ENCODE measurements at places on chromosomes 3 and 15. TPM values are rescaled to one million over a fixed set of nuclear protein-coding genes. Genes with fewer than 3 reads are reported as not detected.
A peak's percentile ranks its signal among the peaks of the same experiment; 100 is the strongest.

KNG1 gene
- not detected for total RNA-seq

CFAP91 gene
- not detected for total RNA-seq

MYZAP gene
- total RNA-seq = 1.3 TPM

HRG gene
- total RNA-seq = not detected

GPR171 gene
- total RNA-seq = 251 TPM

CGNL1 gene
- not detected for total RNA-seq

ZPLD1 gene
- not detected for total RNA-seq

ACTL6A gene
- total RNA-seq = 92.2 TPM

NMNAT3 gene
- 3.3 TPM for total RNA-seq

HGD gene
- 2.6 TPM for total RNA-seq

MGA gene
- 69.9 TPM for total RNA-seq

SLC41A3 gene
- total RNA-seq = 29.6 TPM

- no peak overlapping the region for H3K4me3 ChIP-seq
- H3K27ac ChIP-seq = no peak overlapping the region
- H3K27me3 ChIP-seq = no peaks in the 10 kb centered on the region
- DNase-seq = no peak
These were observed 575.4 kb downstream of the NAALADL2 start for GRCh38 chr3:175434561-175434960.

DNA sequence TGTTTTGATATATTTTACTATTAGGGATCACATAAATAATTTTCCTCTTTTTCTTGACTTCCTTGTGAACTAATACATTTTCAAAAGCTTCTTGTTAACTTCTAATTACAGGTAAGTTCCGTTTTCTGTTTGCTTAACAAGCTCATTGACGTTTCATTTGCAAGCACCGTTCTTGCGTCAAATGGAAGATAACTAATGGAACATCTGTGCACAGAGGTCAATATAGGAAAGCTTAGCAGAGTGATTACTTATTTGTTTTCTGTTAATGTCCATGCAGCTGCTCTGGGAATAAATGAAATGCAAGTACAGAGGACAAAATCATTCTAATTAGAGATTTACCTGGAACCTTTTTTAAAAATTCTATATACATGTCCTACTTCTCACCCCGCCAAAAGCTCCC lies 115.5 kb upstream of the C2CD4B start:
- no peaks in the 10 kb centered on the region for H3K27me3 ChIP-seq
- DNase-seq = no peak
- H3K4me3 ChIP-seq = no peak overlapping the region
- H3K4me1 ChIP-seq = no peaks in the 10 kb centered on the region
- no peaks in the 10 kb centered on the region for H3K36me3 ChIP-seq

DNA sequence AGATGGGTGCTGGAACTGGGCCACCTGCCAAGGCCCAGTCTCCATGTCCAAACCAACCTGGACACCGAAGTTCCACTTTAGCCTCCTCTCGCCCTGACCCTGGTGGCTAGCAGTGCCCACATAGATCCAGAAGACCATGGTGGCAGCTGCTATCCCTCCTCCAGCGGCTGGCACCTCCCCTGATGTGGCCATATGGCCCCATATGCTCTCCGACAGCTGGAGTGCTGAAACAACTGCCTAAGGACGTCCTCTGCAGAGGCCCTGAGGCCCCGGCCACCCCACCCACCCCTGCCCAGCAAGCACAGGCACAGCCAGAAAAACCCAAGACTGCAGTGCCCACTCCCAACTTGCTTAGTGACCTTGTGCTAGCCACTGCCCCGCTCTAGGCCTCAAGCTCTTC lies 182.3 kb upstream of the LINGO1 start:
- no peak overlapping the region for H3K27ac ChIP-seq
- no peaks in the 10 kb centered on the region for H3K4me1 ChIP-seq
- no peak for DNase-seq
- H3K36me3 ChIP-seq = no peaks in the 10 kb centered on the region

DNA sequence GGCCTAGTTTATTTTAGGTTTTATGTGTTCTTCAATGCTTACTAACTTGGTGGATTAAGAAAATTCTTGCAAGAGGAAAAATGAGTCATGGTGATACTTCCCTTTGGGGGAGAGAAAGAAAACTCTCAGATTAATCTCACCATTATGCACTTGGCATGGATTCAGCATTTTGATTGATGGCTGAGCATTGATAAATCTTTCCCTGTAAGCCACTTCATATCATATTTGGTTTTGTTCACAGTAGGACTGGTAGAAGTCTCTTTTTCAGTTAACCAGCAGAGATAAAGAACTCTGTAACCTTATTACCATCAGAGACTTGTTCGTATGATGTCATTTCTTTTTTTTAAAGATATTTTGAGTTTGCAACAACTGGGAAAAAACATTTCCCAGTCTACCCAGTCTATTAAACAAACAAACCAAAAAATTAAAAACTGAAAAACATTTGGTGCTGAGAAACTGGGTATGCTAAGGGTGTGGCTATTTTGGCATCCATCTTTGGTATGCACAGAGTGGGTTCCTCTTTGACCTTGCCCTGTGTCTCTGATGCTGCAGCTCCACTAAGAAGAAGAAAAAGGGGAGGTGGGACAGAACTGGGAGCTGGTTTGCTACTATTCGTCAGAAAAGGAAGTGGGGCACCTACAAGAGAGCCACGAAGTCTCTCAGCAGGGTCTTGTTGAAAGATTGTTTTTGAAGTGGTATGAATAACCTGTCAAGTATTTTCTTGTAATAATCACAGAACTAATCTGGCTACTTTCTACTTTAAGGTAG lies 17.2 kb downstream of the TMOD3 start:
- no peaks in the 10 kb centered on the region for H3K27me3 ChIP-seq
- H3K4me3 ChIP-seq = no peak overlapping the region
- H3K36me3 ChIP-seq = no peaks in the 10 kb centered on the region
- H3K4me1 ChIP-seq = peaks cover 18% of the 10 kb centered on the region

DNA sequence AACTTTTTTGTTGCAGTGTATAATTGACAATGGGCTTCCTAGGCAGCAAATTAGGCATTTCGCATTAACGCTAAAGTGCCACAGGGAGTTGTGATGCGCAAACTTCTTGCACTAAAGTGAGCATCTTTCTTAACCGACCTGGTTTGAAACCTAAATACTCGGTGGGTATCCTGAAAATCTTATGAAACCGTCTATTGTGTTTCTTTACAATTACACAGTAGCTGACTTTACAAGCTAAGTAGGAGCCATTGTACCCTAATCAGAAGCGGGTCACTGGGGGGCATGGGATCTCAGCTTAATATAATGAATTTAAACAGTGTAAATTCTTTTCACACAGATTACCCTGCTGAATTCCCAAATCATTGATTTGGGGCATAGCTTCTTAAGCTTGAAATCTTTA lies 328.0 kb downstream of the KCNH8 start:
- no peaks in the 10 kb centered on the region for H3K36me3 ChIP-seq
- no peak overlapping the region for H3K4me3 ChIP-seq
- no peak overlapping the region for H3K27ac ChIP-seq
- no peaks in the 10 kb centered on the region for H3K27me3 ChIP-seq
- no peak for DNase-seq

- no peaks in the 10 kb centered on the region for H3K36me3 ChIP-seq
- H3K4me3 ChIP-seq = no peak overlapping the region
- no peak overlapping the region for H3K27ac ChIP-seq
- no peak for DNase-seq
- H3K27me3 ChIP-seq = no peaks in the 10 kb centered on the region
- no peaks in the 10 kb centered on the region for H3K4me1 ChIP-seq
These were observed 101.9 kb downstream of the GLDN start for GRCh38 chr15:51443282-51443914.

DNA sequence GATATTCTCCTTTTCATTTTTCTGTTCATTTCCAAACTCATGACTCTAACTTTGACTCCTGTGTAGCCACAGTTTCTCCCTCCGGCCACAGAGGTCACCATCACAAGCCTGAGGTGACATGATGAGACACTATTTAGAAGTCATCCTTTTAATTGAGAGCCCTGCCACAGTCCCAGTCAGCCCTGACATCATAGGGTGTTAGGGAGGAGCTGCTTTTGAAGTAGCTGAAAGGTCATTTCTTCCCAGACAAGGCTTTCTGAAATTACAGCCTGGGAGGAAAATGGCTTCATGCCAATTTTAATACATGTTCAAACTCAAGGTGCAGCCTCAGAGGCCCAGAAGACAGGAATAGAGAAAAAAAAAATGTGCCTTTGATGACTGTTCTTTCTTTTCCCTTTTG lies 532.8 kb upstream of the TGFBR2 start:
- H3K36me3 ChIP-seq = no peaks in the 10 kb centered on the region
- no peaks in the 10 kb centered on the region for H3K27me3 ChIP-seq
- H3K4me3 ChIP-seq = no peak overlapping the region
- no peak for DNase-seq

GRCh38 chr15:40365624-40366456 lies 7.8 kb downstream of the DISP2 start:
- no peak overlapping the region for H3K27ac ChIP-seq
- H3K4me3 ChIP-seq = no peak overlapping the region
- H3K27me3 ChIP-seq = no peaks in the 10 kb centered on the region
- DNase-seq = no peak
- no peaks in the 10 kb centered on the region for H3K36me3 ChIP-seq

- DNase-seq = no peak
- no peaks in the 10 kb centered on the region for H3K36me3 ChIP-seq
- no peaks in the 10 kb centered on the region for H3K4me1 ChIP-seq
These were observed 13.2 kb downstream of the MYO5C start for GRCh38 chr15:52282418-52282817.

- no peaks in the 10 kb centered on the region for H3K4me1 ChIP-seq
- no peak overlapping the region for H3K4me3 ChIP-seq
- H3K27ac ChIP-seq = no peak overlapping the region
- DNase-seq = no peak
- H3K36me3 ChIP-seq = no peaks in the 10 kb centered on the region
These were observed 169.3 kb downstream of the GBE1 start for GRCh38 chr3:81592101-81592500.

- H3K36me3 ChIP-seq = no peaks in the 10 kb centered on the region
- H3K27ac ChIP-seq = no peak overlapping the region
- H3K4me3 ChIP-seq = no peak overlapping the region
- H3K27me3 ChIP-seq = no peaks in the 10 kb centered on the region
- no peak for DNase-seq
These were observed 110.4 kb downstream of the C3orf70 start for GRCh38 chr3:185042312-185043050.

DNA sequence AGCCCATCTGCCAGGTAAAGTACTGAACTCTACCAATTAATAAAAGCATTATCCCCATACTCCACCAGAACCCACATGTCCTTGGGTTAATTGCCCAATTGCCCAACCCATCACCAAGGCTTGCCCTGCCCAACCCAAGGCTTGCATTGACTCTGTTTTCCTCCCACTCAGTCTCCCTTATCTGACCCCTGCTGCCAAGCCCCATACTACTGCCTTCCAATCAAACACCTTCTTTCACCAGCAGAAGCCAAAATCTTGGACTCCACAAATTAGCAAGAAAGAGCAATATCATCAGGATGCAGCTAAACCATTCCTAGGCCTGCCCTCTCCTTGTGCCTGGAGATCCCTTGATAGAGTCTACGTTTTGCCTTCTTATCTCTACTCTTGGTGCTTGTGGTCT lies 602.9 kb downstream of the NTRK3 start:
- no peak overlapping the region for H3K27ac ChIP-seq
- no peak for DNase-seq
- H3K27me3 ChIP-seq = no peaks in the 10 kb centered on the region
- no peaks in the 10 kb centered on the region for H3K4me1 ChIP-seq
- no peaks in the 10 kb centered on the region for H3K36me3 ChIP-seq

GRCh38 chr3:43953814-43954692 lies 263.3 kb downstream of the ABHD5 start:
- H3K36me3 ChIP-seq = no peaks in the 10 kb centered on the region
- H3K27me3 ChIP-seq = no peaks in the 10 kb centered on the region
- no peak overlapping the region for H3K27ac ChIP-seq
- no peaks in the 10 kb centered on the region for H3K4me1 ChIP-seq
- no peak for DNase-seq

DNA sequence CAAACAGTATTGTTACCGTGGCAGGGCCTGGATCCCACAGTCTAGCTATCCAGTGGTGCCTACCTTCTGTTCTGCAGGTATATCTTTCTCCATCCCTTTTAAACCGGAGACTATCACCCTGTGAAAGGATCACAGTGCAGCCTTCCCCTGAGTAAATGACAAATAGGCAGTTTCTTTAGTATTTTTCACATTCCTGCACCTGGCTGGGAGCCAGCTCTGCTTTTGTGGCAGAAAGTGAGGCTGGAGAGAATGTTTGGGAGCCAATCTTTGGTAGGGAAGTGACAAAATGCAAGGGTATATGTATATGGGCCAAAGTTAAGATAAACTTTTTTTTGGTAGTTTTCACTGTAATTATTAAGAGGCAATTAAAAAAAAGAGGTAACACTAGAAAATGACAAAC lies 54.8 kb downstream of the ARHGEF26 start:
- H3K27ac ChIP-seq = no peak overlapping the region
- H3K36me3 ChIP-seq = no peaks in the 10 kb centered on the region
- no peaks in the 10 kb centered on the region for H3K27me3 ChIP-seq
- H3K4me3 ChIP-seq = no peak overlapping the region
- no peak for DNase-seq

GRCh38 chr3:107328069-107328468 lies 49.2 kb upstream of the CCDC54 start:
- H3K27me3 ChIP-seq = no peaks in the 10 kb centered on the region
- H3K4me3 ChIP-seq = no peak overlapping the region
- no peaks in the 10 kb centered on the region for H3K36me3 ChIP-seq
- no peak for DNase-seq

DNA sequence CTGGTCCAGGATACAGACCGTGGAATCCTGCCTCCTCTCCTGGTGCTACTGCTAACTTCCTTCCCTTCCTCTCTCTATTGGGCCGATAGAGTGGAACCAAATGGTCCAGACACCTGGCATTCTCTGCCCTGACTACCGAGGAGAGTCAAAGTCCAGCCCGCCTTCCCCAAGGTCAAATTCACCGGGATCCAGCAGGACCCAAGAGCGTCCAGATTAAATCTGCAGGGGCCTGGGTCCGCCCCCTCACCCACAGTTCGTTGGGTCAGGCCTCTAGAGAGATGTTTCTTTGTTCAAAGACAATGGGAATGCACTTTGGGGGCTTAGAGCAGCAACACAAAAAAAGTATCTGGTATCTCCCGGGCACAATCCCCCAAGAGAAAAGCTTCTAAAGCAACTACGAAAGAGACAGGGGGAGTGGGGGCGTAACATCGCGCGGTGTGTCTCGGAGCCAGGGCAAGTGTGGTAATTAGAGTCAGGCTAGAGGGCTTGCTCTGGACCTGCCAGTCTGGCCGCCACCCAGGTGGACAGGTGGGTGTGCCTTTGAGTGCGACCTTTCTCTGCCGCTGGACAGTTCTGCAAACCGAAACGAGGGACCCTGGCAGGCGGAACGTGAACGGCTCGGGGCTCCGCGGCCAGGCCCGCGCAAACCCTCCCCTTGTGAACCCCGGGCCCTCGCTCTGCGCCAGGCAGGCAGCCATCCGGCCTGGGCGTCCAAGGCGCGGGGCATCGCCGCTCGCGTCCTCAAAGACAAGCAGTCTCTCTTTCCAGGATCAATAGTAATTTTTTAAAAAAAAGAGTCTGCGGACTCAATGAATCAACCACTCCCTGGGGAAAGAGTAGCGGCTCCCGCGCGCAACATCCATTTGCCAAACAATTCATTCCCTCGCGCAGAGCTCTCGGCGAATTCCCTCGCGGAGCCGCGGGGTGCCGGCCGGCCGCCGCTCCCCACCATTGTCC lies 806 bp downstream of the KLHL25 start:
- H3K4me1 ChIP-seq = peaks cover 28% of the 10 kb centered on the region
- H3K4me3 ChIP-seq = peak overlapping the region; percentile 53
- peak; percentile 35 for DNase-seq
- peak overlapping the region; percentile 84 for H3K27ac ChIP-seq

Data from naive thymus-derived CD4-positive, alpha-beta T cell (primary cell).